ENCODE measurements at places on chromosomes 3 and 15.

DNA sequence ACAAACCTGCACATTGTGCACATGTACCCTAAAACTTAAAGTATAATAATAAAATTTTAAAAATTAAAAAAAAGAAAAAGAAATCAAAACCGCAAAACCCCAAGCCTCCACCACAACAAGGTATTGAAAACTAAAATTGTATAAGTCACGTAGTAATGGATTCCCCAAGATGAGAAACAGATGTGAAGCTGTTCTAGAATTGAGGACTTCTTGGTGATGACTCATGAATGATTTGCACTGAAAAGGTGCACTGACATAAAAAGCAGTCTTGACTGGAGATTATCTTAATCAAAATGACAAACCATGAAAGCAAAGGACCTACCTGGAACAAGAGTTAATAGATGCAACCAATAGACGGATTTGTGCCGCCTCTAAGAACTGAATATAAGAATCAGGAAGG lies 225.8 kb downstream of the MYRIP start:
- no peak for DNase-seq

- DNase-seq, result no peak
These were observed 63.4 kb upstream of the PSMD6 start for GRCh38 chr3:64086479-64087252.

DNA sequence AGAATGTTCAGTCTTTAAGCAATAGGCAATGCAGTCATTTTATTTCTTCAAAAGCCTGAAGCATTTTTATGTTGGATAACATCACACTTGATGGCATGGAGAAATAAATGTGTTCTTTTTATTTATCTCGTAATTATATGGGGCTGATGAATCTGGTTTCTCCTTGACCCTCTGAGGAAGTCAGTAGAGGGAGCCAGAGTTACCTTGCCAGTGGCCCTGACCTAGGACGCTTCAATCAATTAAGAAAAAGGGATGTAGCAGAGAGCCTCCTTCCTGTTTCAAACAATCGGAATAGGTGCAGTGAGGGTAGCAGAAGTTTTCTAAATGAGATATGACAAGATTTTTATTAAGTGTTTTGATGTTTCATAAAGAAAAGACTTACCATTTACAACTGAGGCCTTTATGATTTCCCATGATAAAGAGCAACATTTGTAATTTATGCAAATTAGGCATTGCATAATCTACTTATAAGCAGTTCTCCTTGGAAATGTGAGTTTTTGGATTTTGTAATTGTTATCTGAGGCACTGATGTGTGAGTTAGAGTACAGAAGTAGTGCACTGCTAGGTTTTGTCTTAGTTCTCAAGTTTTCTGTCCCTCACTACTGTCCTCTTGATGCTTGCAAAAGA lies 129.1 kb downstream of the RAP2B start:
- no peak for DNase-seq

DNA sequence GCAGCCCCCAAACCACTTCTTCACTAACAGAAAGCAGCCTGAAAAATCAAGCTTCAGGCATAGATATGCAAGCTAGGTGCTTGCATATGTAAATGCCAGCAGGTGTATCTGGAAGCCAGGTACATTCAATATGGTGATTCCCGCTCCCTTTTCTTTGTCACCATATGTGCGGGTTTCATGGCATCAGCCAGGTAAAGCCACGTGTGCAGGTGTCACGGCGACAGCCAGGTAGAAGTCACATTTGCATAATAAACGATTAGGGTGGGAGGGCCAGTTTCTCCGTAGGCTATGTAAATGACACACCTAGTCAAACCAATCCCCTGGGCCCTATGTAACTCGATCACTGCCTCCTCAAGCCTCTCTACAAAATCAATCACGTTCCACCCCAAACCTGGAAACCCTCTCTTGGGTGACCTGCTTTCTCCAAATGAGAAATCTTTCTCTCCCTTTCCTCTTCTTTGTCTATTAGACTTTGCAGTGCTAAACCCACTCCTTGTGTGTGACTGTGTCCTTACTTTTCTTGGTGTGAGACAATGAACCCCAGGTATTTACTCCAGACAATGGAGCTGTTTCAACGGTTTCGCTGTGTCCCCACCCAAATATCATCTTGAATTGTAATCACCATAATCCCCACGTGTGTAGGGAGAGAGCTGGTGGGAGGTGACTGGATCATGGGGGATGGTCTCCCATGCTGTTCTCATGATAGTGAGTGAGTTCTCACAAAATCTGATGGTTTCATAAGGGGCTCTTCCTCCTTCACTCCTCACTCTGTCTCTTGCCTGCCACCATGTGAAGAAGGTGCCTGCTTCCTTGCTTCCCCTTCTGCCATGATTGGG lies 44.6 kb downstream of the ONECUT1 start:
- DNase-seq, result no peak

DNA sequence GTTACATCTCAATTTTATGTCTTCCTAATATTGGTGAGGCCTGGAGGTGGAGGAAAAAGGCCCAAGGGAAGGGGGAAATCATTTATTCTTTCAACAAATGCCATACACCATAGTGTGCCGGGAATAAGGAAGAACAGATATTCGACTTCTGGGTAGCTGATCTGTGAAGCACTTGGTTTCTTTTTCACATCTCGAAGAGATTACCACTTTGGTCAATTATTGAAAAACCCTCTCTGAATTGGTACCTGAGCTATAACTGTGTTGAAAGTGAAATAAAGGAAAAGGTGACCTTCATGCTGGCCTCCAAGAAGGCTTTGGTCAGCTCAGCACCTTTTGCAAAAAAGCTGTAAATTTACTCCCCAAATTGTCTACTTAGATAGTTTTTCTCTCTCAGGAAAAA lies 14.2 kb upstream of the MB21D2 start:
- DNase-seq, result no peak

GRCh38 chr3:191592105-191592504 lies 131.1 kb downstream of the PYDC2 start:
- DNase-seq, result no peak

DNA sequence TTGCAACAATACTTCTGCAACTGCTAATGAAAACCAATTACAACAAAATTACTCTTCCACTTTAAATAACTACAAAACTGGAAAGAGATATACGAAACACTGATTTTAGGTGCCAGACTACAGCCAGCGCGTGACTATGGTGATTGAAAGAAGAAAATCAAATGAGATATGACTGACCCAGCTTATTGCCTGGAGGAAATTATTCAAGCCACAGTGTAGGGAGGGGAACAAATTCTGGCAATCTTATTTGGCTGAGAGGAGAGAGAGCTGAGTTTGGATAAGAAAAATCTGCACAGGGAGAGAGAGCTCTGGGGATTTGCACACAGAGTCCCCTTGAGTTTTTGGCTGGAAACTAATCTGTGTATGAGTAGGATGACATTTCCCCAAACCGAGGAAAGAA lies 470.3 kb upstream of the FRG2C start:
- DNase-seq, result no peak

DNA sequence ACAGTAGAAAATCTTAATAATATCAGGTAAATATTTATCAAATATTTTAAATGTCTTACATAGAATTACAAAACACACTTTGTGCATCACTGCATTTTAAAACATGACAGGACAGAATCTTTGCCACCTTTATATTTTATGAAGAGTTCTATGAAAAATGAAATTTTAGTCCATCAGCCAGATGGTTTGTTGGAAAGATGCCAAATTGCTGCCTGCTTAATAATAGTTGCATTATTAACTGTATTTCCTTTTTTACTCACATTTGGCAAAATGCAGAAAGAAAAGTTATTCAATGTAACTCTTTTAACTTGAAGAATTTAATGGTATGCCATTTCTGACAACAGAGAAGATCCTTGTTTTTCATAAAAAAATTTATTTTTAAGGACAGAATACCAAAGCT lies 1271.6 kb downstream of the NSUN3 start:
- DNase-seq, result no peak

- no peak for DNase-seq
These were observed 69.4 kb downstream of the STAG1 start for GRCh38 chr3:136682740-136683312.

DNA sequence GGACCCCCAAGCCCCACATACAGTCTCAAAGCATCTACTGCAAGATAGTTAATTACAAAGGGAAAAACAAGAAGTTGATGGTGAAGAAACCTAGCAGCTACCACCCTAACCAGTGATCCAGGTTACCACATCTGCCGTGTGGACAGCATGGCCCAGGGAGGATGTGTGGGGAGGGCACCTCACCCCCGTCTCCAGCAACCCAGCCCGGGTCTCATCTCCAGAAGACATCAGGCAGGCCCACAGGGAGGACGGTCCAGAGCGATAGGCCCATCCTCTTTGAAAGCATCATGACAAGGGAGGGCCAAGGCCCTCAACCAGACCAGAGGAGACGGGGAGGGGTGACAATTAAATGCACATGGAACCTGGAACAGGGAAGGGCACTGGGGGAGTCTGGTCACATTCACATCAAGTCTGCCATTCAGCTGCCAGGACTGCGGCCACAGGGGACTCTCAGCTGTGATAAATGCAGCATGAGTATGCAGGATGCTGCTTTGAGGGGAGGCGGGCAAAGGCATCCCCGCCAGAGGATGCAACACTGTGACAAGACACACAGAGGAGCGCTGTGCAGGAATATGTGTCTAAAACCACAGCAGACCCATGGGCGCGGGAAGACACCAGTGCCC lies 18.8 kb downstream of the ZXDC start:
- no peak for DNase-seq

DNA sequence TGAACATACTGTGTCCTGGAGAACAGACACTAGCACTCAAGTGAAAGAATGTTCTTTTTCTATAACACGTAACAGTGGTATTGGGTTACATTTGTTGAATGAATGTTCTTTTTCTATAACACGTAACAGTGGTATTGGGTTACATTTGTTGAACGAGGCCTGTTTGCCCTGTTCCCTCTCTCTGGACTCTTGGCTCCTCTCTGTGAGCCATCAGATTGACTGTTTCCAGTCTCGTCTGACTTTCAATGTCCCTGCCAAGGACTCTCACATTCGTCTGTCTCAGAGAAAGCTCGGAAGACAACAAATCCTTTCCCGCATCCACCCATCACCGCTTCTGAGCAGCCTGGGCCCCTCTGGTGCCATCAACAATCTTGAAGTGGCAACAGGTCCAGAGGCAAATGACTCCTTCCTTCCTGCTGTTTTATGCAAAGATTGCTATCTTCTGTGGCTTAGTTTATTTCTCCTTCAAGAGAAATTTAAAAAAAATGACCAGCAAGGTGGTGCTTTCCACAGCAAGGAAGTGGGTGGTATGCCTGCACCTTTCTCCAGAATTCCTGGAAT lies 8.0 kb downstream of the TMEM45A start:
- DNase-seq, result no peak

- DNase-seq, result no peak
These were observed 240.6 kb downstream of the OPA1 start for GRCh38 chr3:193833592-193833991.

GRCh38 chr3:31240466-31240865 lies 292.3 kb upstream of the STT3B start:
- no peak for DNase-seq

DNA sequence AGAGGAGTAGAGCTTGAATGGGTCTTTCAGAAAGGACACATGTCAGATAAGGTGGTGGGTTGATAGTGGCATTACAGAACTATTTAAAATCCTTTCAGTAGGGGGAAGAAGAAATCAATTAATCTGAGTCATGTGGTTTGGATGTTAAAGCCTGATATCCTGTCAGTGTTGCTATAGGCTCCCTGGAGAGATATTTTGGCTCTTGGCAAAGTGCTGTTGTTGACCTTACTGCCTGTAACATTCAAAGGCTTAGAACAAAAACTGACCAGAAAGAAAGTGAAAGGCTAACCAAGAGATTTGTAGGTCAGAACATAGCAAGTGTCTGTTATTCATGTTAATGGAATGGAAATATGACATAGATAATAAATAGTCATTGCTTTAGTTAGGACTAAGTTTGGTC lies 552.9 kb downstream of the DIPK2A start:
- DNase-seq, result no peak

GRCh38 chr3:43190670-43191069 lies 84.8 kb upstream of the POMGNT2 start:
- no peak for DNase-seq

GRCh38 chr3:84959470-84960271 lies 882 bp downstream of the CADM2 start:
- no peak for DNase-seq

DNA sequence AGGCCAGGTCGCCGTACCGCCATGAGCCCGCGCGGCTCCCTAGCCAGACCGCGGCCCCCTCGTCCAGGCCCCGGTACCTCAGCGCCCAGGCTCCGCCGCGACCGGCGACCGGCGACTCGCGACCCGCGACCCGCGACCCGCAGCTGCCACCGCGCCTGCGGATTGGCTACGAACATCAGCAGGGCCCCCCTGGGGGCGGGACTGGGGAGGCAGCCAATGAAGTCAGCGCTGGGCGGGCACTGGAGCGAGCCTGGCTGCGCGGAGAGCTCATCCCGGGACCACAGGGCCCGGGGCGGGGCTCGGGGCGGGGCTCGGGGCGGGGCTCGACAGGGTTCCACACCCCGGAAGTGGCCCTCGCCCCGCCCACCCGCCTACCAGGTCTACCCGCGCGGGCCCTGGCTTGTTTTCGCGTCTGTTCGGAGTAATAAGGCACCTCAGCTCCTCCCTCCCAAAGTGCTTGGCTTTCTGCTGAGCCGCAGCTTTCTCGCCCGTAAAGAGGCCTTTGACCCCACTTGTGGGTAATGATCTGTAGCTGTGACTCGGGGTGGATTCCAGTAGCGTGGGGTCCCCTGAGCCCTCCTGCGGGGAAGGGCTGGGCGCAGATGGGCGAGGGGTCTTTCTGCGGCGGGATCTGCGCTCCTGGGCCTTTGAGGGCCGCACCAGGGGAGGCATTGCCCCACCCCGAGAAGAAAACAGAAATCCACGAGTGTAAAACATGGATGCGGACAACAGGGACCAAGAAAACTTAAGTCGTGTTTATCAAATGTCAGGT lies at the start of gene LYSMD4:
TSS of gene LYSMD4 (minus strand) at position 170 of the 772 bp plus-strand sequence. CDS start 1,438 bp downstream, outside the sequence.
- peak; percentile 99 for DNase-seq

DNA sequence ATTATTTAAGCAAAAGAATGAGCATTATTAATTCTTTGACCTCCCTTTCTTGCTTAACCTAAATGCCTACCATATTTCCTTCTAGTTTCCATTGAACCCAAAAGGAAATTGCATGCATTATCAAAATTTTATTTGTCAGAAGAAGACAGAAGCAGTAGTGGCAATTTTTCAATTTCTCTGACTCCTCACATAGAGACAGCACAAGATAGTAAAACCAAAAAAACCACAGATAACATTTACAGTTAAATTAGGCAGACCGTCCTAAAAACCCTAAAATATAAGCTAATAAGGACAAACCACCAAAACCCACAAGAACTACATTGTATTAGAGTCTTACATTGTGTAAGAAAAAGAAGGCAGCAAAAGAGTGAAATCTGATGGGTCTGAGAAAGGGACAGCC lies 27.1 kb downstream of the GOLGB1 start:
- no peak for DNase-seq

- no peak for DNase-seq
These were observed 592 bp upstream of the ZNF445 start for GRCh38 chr3:44478055-44478468.

Data from CD4-positive, alpha-beta T cell (primary cell).